GM23338 (cell line): ENCODE measurements at places on chromosomes 2 and 18.

DNA sequence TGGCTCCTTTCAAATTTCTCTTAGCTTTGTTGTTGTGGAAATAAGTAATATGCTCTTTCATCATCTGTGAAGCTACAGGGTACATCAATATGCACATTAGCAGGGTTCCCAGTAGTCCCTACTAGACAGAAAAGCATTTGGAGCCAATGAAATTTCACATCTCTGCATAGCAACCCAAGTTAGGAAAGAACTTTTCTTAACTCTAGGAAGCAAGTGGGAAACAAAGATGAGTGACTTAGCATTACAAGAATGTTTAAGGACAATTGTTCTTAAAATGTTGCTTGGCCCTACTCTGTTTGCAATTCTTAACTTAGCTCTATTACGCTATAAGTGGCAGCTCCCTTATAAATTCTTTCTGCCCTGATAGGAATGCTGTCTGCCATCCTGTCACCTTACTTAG is 39.6 kb downstream of the ZEB2 start:
- DNase-seq = peak; percentile 41

DNA sequence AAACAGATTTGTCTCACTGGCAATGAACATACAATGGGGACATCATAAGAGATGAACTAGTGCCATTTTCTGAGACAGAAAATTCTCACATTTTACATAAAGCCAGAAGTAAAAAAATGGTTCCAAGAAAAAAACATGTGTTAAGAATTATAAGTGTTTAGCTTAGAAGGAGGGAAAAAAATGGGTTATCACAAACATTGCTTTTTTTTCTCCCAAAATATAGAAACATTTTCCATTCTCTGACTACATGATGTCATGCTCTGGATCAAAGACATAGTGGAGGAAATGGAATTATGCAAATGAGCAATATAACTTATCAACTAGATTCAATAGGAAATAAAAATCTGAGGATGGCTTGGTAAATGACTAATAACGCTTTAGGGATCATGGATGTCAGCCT is 49.8 kb downstream of the SPATS2L start:
- DNase-seq = no peak

GRCh38 chr18:78891185-78891762 is 88.3 kb upstream of the SALL3 start:
- DNase-seq = no peak

DNA sequence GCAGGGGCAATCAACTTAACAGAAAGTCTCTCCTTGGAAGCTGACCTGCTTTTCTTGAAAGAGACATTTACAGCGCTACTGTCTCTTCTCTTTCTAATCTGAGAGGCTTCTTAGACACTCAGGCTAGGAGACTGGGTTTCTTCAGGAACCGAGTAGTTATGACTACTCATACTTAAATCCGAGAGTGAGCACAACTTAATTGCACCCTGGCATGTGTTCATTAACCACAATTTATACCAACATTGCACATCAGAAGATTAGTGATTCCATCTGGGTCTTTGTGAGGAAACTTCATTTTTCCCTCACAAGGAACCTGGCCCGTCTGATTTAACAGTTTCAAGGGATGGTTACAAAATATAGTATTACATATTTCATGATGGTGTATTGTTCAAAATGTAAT is 176.9 kb downstream of the UBE2E3 start:
- DNase-seq = no peak

- DNase-seq = no peak
These were observed 793.2 kb downstream of the SUCLG1 start for GRCh38 chr2:83665894-83666293.

DNA sequence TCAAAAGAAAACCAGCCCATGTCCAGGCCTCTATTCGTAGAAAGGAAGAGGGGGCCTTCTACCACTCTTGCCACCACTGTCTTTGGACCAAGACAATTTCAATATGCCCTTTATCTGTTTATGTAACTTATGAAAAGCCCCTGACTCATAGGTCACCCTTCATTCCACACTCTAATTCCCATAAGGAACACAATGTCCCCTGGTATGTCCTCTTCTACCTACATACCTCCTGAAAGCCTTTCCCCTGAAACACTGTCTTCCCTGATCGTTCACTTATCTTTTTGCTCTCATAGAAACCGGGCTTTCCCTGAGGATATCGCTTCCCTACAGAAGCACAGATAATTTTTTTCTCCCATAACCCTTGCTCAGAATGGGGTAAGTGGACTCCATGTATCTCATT is 13.3 kb downstream of the EIF2AK3 start:
- no peak for DNase-seq

DNA sequence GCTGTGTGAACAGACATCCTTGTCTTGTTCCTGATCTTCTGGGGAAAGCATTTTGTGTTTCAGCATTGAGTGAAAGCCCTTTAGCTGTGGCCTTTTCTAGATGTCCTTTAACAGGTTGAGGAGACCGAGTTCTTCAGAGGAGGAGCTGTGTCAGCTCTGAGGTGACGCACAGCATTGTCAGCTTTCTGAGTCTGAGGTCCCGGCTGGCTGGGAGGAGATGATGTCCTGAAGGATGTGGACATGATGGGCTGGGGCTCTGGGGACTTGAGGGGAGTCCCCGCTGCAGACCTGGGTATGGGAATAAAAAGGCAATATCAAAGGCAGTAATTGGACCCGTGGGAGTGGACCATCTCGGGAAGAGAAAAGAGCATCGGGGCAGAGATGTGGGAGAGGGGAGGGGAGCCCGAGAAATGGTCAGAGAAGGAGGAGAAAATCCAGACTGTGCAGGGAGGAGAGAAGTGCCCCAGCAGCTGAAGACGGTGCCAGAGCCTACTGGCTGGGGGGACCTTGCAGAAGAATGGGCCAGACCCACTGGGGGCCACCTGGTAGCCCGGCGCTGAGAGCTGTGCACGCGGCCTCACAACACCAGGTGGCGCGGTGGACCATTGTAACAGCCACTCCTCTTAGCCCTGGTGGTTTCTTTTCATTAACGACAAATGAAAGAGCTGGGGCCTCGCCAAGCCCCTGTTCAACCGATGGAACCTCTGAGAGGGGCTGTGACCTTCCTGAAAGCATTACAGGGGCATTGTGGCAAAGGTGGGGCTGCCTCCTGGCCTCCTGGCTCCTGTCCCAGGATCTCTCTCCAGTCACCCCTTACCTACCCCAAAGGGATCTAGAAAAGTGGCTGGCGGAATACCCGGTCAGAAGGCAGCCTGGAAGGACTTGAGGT is 61.6 kb downstream of the ST3GAL5 start:
- DNase-seq = peak; percentile 93

DNA sequence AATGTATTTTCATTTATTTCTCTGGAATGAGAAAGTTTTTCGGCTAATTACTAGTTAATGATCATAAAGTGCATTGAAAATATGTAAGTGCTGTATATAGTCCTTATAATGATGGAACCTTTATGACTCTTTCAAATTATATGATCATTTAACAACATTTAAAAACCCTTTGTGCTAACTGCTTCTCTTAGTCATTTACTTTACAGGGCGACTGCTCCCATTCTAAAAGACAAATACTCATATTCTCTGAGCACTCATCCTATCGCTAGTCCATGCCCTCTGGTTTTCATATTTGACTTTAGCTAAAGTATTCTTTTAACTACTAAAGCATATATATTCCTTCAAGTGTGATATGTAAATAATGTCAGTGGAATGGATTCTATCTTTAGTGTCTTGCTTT is 168.2 kb downstream of the CDH7 start:
- no peak for DNase-seq

- DNase-seq = no peak
These were observed 14.7 kb upstream of the CIDEA start for GRCh38 chr18:12239431-12239830.

DNA sequence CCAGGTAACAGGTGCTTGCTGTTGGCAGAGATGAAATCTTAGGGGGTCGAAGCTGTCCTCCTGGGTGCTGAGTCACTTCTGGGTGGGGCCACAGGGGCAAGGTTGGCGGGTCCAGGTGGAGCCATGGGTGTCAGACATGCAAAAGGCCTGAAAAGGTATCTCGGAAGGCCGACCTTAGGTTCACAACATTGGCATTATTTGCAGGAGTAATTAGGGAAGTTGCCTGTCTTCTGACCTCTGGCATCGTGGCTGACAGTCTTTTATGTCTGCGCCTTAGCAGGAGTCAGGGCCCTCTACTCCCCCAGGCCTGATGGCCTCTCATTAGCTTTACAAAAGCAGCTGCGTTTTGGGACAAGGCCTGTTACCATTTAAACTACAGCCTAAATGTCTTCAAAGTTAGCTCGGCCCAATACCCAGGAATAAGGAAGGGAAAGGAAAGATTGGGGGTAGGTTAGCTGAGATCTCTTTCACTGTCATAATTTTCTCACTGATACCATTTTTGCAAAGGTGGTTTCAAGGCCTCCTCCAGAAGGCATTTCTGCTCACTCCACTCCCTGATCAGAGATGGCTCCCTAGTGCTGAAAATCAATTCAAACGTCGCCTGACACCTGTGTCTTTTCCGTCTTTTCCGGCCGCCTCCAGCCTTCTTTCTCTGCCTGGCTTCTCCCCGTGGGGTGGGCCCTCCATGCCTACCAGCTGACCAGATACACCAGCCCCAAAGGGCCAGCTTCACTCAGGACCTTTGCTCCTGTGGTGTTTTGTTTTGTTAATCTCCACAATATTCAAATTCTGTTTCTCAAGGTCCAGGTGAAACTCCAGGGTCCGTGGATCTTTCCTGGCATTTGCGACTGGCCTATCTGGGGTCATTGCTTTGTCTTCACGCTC is 90.8 kb downstream of the RHOB start:
- DNase-seq = no peak

GRCh38 chr2:38409156-38410102 is 32.4 kb upstream of the ATL2 start:
- no peak for DNase-seq

DNA sequence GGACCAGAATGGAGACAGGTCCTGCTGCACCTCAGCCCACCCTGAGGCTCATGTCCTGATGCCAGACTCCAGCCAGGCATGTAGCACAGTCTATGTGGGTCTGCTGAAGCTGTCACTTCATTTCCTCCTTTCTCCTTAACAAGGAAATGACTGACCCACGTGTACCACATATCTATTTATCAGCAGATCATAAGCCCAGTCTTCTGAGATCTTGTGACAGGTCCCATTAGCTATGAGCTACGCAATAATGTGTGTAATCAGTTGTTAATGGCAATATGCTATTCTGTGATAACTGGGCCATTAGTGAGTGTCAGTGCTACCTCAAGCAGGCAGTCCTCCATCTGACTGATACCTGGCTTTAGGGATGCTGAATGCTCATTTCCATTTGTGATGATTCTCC is 615.3 kb downstream of the BCL11A start:
- DNase-seq = no peak

- no peak for DNase-seq
These were observed 103.6 kb downstream of the NXPH2 start for GRCh38 chr2:138676619-138677021.
